ENCODE measurements at places on chromosomes 16 and 17.

DNA sequence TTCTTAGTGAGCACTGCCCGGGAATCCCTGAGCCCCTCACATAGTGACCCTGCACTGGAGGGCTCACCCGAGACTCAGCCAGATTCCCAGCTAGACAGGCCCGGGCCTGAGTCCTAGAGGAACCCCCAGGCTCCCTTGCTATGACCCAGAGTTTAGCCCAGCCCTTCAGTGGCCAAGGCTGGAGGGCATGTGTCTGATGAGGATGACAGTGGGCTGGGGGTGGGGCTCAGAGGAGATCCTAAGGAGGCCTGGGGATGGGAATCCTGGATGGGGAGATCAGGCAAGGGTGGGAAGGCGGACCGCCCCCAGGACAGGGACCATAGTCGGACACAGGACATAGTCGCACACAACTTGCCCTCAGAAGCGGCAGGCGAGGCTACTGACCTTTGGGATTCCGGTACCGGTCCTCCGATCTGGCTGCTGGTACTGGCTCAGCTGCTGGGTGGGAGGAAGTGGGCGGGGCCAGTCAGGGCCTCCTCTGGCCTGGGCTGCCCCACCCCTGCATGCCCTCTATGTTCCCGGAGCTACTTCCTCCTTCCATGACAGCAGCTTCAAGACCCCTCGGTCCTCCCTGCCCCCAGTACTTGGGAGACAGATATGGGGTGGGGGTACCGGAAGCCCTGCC is 1.1 kb downstream of the CD79B start:
- no peak for DNase-seq

DNA sequence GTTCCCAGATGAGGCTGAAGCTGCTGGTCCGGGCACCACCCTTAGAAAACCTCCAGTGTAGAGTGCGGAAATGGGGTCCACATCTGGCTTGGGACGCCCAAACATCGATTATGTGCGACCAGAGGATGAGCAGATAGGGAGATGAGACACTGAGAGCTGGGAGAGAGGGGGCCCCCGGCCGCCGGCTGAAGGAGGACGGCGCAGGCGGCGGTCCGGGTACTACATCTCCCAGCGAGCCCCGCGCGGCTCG is 182 bp upstream of the SPECC1 start:
- no peak for DNase-seq

GRCh38 chr17:67054011-67054591 is 9.7 kb downstream of the CACNG1 start:
- DNase-seq: no peak

DNA sequence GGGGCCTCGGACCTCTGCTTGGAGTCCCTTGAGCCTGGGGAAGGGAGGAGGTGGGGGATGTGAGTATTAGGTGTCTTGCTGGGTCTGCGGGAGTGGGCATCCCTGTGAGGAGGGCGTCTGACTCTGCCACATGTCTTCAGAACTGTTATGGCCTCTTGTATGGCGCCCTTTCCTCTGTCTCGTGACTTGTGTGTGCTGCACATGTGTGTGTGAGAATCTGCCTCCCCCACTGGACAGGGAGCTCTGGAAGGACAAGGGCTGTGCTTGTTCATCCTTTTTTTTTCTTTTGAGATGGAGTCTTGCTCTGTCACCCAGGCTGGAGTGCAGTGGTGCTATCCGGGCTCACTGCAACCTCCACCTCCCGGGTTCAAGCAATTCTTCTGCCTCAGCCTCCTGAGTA is 33.4 kb downstream of the ARHGAP23 start:
- DNase-seq: no peak

DNA sequence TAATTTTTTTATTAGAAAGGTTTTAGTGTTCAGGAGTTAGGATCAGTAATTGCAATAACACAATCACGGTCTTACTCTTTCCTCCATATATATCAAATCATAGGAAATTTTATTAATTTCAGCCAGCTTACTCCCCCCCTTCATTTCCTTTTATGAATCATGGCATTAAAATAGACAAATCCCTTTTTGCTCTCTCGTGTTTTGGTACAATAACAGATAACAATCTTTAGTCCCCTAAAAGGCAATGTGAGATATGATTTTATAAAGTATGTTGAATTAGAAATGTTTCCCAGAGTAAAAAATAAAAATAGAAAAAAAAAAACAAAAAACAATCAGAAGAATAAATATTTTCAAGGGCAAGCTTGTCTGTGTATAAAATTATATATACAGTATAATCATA is 42.6 kb upstream of the RHOT1 start:
- DNase-seq: no peak

- DNase-seq: no peak
Measured at GRCh38 chr16:58678716-58679115, 5.9 kb downstream of the SLC38A7 start.

Measured in glomerular endothelial cell (primary cell).